ENCODE measurements at places on chromosomes 1 and 21.
A peak's percentile ranks its signal among the peaks of the same experiment; 100 is the strongest.

DNA sequence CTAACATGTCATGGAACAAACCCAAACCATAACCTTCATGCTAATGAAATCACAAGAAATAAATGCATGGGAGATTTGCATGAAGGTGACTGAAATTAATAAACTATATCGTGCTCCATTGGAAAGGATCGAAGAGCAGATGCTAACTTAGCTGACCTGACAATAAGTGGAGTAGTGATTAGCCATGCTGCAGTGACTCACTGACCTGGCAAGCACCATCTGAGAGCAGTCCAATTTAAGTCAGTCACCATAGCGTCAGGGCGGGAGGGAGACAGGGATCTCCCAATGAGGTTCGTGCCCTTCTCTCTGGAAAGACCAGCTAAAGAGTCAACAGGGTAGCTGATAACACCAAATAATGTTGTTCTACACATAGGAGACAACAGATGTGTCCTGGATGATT, 21.5 kb downstream of the OLIG2 start:
- no peaks in the 10 kb centered on the region for H3K4me1 ChIP-seq
- peaks cover 2% of the 10 kb centered on the region for H3K27me3 ChIP-seq
- no peak overlapping the region for H3K4me3 ChIP-seq
- H3K36me3 ChIP-seq: no peaks in the 10 kb centered on the region
- no peak overlapping the region for H3K27ac ChIP-seq

GRCh38 chr1:19477284-19478249, 7.8 kb downstream of the CAPZB start:
- DNase-seq: no peak
- peaks cover 8% of the 10 kb centered on the region for H3K4me1 ChIP-seq
- no peak overlapping the region for H3K27ac ChIP-seq

GRCh38 chr1:29259802-29260441, 23.6 kb downstream of the PTPRU start:
- DNase-seq: peak; percentile 82
- H3K4me3 ChIP-seq: peak overlapping the region; percentile 31
- no peaks in the 10 kb centered on the region for H3K27me3 ChIP-seq

DNA sequence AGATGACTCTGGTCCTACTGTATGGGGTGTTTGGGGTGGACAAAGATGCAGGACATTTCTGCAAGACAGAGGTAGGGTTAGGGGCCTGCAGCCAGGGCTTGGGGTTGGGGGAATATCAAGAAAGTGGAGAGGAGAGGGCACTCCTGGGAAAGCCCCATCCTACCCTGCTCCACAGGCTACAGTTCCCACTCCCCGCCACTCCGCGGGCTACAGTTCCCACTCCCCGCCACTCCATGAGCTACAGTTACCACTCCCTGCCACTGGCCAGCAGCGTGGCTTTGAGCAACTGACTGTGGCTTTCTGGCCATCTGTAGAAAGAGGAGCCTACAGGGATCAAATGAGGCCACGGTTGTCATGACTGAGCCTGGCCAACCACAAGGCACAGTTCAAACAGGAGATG, 93.8 kb upstream of the GRIK3 start:
- no peak overlapping the region for H3K27ac ChIP-seq
- H3K27me3 ChIP-seq: no peaks in the 10 kb centered on the region
- no peak overlapping the region for H3K4me3 ChIP-seq

DNA sequence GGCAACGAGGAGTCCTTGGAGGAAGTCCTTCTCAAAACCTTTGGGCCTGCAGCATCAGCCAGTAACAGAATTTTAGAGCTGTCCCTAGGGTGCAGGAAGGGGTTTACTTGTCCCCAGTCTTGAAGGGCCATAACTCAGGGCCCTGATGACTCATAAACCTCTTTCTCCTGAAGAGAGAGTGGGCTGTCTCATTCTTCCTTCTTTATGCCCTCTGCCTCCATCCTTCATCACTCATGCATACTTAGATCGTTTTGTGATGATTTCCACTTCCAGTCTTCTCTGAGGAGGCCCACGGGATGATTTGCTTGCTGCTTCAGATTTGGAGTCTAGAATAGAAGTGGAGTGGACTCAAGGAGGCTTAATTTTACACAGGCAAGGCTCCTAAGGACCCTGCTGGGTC, 60.2 kb downstream of the NDUFS5 start:
- no peak overlapping the region for H3K27ac ChIP-seq
- no peaks in the 10 kb centered on the region for H3K4me1 ChIP-seq
- no peak overlapping the region for H3K4me3 ChIP-seq
- no peak for DNase-seq
- peaks cover 2% of the 10 kb centered on the region for H3K27me3 ChIP-seq

DNA sequence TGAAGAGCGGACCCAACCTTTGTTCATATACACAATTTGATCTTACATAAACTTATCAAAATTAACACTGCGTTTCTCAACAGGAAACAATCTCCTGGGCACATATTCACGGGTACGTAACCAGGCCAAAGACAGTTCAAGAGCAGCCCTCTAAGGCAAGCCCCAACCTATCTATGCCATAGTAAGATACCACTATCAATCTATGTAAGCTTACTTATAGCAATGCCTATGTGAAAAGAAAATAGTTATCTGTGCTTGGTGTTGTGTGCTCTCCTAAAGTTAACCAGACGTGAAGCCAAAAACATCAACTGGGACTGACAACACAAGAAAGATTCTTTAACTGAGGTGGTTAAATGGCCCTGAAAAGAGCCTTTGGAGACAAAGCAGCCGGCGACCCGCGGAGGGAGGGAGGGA, 49.4 kb upstream of the BOLA1 start:
- DNase-seq: peak; percentile 22
- peak overlapping the region; percentile 69 for H3K4me3 ChIP-seq
- peaks cover 11% of the 10 kb centered on the region for H3K4me1 ChIP-seq
- H3K36me3 ChIP-seq: no peaks in the 10 kb centered on the region

DNA sequence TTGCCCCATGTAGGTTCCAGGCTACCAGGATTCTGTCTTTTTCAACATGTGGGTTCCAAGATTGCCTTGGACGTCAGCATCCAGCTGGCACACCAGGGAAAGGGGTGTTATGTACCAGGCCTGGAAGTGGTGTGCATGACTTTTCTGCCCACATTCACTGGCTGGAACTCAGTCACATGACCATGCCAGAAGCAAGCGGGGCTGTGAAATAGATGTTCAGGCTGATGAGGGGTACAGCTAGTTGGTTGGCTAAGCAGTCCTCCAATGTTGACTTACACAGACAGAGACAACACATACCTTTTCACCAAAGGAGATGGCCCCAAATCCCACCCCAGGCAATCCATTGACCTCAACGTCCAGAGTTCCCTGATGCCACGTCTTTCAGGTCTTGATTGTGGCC, 14.3 kb upstream of the PLEKHM2 start:
- no peak for DNase-seq
- H3K4me1 ChIP-seq: peaks cover 4% of the 10 kb centered on the region
- no peaks in the 10 kb centered on the region for H3K27me3 ChIP-seq
- H3K4me3 ChIP-seq: no peak overlapping the region
- no peaks in the 10 kb centered on the region for H3K36me3 ChIP-seq
- no peak overlapping the region for H3K27ac ChIP-seq

- H3K27ac ChIP-seq: no peak overlapping the region
- no peaks in the 10 kb centered on the region for H3K4me1 ChIP-seq
- no peaks in the 10 kb centered on the region for H3K36me3 ChIP-seq
- no peak for DNase-seq
- no peak overlapping the region for H3K4me3 ChIP-seq
- no peaks in the 10 kb centered on the region for H3K27me3 ChIP-seq
Observed at GRCh38 chr1:22773981-22774832, 63.6 kb downstream of the EPHB2 start.

DNA sequence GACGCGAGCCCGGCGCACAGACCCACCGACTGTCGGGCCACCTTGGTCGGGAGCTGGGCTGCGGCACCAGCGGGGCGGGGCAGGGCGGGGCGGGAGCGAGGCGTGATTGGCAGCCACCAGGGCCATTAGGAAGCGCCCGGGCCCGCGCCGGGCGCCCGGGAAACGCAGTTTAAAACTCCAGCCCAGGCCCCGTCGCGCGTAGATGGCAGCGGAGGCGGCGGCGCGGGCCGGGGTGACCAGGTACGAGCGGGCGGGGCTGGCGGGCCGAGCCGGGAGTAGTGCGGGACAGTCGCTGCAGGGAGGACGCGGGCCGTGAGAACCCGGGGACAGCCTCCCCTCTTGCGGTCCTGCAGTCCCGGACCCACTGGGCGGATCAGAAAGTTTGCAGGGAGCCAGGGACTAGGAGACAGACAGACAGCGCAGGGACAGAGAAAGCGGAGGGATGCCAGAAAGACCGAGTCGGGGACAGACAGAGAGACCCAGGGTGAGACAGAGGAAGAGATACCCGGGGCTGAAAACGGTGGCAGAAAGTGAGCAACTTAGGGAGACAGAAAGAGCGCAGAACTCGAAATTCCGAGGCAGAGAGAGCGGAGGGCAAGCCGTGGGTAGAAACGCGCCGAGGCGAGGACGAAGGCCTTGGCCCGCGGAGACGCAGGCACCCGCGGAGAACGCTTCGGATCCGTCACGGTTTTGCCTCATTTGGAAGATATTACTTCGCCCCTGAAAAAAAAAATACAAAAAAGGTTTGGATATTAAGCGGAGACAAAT, at the start of gene DMBX1:
DMBX1 (plus strand) TSS at position 199 of the 768 bp plus-strand sequence. CDS start 17,175 bp downstream, outside the sequence.
- peak; percentile 72 for DNase-seq
- no peak within 1 kb of the TSS for H3K27ac ChIP-seq
- H3K4me3 ChIP-seq: no peak within 1 kb of the TSS
- peaks cover 7% of the 10 kb centered on the region for H3K4me1 ChIP-seq

DNA sequence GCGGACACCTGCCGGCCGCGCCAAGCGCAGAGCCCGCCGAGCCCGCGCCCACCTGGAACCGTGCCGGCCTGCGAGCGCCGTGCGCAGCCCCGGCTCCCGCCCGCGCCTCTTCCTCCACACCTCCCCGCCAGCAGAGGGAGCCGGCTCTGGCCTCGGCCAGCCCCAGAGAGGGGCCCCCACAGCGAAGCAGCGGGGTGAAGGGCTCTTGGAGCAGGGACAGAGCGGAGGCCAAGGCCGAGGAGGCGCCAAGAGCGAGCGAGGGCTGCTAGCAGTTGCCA, 50.1 kb upstream of the KRTAP19-8 start:
- H3K4me1 ChIP-seq: no peaks in the 10 kb centered on the region
- no peak overlapping the region for H3K27ac ChIP-seq
- no peaks in the 10 kb centered on the region for H3K27me3 ChIP-seq
- no peak overlapping the region for H3K4me3 ChIP-seq

DNA sequence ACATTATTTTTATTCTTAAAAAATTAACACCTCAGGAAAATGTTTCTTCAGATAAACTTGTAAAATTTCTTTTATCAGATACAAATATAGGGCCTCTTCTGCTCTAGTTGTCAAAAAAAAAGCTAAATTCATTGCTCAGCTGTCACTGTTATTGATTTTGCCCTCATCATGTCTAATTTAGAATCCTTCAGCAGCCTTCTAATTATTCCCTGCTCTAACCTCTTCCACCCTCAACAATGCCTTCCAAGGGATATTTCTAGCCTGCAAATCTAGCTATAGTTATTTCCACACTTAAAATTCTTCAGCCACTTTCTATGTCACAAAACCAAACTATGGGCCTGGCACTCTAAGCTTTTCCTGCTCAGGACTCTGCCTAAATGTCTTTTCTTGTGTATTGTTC, 25.2 kb downstream of the PDE4B start:
- H3K27ac ChIP-seq: no peak overlapping the region
- H3K4me3 ChIP-seq: no peak overlapping the region
- no peaks in the 10 kb centered on the region for H3K27me3 ChIP-seq
- no peaks in the 10 kb centered on the region for H3K4me1 ChIP-seq
- DNase-seq: no peak
- H3K36me3 ChIP-seq: no peaks in the 10 kb centered on the region

GRCh38 chr1:30332116-30333094, 391.0 kb downstream of the MATN1 start:
- H3K27ac ChIP-seq: no peak overlapping the region
- no peak overlapping the region for H3K4me3 ChIP-seq

- H3K27ac ChIP-seq: no peak overlapping the region
- H3K36me3 ChIP-seq: no peaks in the 10 kb centered on the region
- peaks cover 10% of the 10 kb centered on the region for H3K4me1 ChIP-seq
- no peak overlapping the region for H3K4me3 ChIP-seq
- no peak for DNase-seq
Observed at GRCh38 chr1:47529520-47530098, 91.8 kb downstream of the FOXD2 start.

Data from mesendoderm (in vitro differentiated cells).